Caki2 (cell line): ENCODE measurements at places on chromosomes 1 and 21. TPM values are rescaled to one million over a fixed set of nuclear protein-coding genes. Genes with fewer than 3 reads are reported as not detected.

Gene CYB5RL
- 3.6 and 3.8 TPM in 2 replicates for total RNA-seq

Gene F13B
- total RNA-seq: not detected in 2 replicates

- no peak for DNase-seq
These were observed 136.9 kb downstream of the CDC7 start for GRCh38 chr1:91637539-91637994.

Gene FAM43B
- 2.8 and 3.1 TPM in 2 replicates for total RNA-seq

Gene NEK2
- 34.6 and 39.9 TPM in 2 replicates for total RNA-seq

Gene SYT11
- 0.03 TPM in 1 of 2 replicates, not detected in the other for total RNA-seq
